ENCODE measurements at places on chromosomes 12 and 14. TPM values are rescaled to one million over a fixed set of nuclear protein-coding genes. Genes with fewer than 3 reads are reported as not detected.

DNA sequence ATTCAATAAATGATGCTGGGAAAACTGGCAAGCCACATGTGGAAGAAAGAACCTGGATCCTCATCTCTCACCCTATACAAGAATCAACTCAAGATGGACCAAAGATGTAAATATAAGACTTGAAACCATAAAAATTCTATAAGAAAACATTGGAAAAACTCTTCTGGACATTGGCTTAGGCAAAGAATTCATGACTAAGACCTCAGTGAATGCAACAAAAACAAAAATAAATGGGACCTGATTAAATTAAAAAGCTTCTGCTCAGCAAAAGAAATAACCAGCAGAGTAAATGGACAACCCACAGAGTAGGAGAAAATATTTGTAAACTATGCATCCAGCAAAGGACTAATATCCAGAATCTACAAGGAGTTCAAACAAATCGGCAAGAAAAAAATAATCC, 24.6 kb downstream of the ATG2B start:
- DNase-seq, result no peak

GRCh38 chr14:34693228-34693939, 21.0 kb downstream of the CFL2 start:
- DNase-seq, result peak; percentile 43

DNA sequence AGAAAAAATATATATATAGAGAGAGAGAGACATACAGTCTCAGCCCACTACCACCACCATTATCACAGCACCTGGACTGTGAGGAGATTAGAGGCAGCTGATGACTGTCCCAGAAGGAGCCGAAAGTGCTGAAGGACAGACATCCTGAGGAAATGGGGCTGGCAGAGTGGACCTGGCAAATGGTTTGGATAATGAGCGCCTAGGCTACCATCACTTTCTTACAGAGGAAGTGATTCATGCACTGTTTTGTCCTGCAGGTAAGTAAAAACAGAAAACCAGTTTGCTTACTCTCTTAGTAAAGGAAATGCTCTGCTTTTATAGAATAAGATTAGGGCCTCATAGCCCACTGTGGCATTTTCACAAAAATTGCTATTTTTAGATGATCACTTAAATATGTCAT, 28.6 kb upstream of the DNM1L start:
- no peak for DNase-seq

DNA sequence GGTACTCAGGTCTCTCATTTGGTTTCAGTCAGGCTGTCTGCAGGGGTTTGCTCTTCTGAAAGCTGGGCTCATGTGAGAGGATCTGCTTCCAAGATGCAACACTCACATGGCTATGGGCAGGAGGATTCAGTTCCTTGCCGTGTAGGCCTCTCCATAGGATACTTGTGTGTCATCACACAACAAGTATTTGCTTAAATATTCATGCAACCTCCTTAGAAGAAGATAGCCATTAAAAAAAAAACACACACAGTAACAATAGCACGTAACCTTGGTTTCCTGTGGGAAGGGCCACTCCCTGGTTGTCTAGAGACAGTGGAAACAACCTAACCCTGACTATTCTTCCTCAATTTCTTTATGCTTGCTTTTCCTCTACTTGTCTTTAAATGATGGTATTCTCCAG, 31.8 kb upstream of the CLEC4E start:
- no peak for DNase-seq

DNA sequence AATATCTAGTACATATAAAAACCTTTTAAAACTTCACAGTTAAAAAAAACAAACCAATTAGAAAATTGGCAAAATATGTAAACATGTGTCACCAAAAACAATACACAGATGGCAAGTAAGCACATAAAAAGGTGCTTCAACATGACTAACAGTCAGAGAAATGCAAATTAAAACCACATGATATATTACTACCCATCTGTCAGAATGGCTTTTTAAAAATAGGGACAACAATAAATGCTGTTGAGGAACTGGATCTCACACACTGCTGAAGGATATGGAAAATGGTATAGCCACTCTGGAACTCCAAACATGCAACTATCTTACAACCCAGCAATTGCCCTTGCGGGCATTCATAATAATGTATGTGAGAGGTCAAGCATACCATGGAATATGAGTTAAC, 1153.6 kb downstream of the FLRT2 start:
- no peak for DNase-seq

DNA sequence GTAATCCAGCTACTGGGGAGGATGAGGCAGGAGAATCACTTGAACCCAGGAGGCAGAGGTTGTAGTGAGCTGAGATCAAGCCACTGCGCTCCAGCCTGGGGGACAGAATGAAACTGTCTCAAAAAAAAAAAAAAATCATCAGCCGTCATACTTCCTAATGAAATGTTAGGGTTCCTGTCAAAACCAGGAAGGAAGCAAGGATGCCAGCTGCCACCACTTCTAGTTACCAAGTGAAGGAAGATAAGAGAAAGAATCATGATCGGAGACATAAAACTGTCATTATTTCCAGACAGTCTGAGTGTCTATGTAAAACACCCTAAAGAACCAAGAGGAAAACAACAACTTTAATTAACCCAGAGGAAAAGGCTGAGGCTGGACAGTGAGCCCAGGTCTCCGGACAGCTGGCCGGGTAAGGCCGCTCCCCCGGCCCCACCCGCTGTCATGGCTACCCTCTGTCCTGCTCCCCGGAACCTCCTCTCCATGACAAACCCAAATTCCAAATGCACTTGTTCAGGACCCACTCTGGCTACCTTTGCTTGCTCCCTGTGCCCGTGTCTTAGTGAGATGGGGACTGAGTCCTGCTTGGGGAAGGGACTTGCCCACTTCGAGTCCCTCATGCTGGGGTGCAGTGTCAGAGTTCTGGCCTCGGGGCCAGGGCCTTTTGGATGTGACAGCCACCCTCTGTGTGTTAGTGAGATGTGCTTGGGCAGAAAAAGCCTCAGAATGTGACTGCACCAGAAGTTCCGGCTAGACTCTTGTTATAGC, 29.0 kb downstream of the SLC6A12 start:
- DNase-seq, result no peak

- DNase-seq, result no peak
Observed at GRCh38 chr12:82593143-82593542, 93.6 kb upstream of the TMTC2 start.

ABHD4 gene
- 13.0 TPM for total RNA-seq

DNA sequence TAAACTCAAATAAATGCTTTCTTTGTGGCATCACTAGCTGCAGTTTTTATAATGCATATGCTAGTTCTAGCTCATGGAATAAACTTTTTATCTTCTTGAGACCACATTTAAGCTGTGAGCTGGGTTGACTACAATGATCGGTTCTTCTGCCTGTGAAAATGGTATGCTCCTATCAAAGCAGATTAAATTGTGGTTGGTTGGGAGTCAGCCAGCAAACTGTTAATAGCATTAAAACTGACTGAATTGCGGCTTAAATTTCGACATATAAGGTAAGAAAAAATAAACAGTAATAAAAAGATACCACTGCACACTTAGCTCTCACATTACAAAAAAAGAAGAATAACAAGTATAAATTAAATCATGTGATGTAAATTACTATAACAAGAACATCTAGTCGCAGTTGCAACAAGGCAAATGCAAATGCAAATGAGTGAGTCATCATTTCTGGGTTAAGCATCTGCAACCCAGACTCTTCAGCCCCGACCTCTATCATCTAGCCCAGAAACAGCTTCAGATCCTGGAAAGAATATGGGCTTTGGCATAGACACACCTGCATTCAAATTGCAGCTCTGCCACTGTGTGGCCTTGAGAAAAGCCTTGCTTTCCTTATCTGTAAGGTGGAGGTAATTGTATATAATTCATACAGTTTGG, 19.8 kb upstream of the DHRS7 start:
- no peak for DNase-seq

LPAR5 gene
- total RNA-seq, result 20.9 TPM

DNA sequence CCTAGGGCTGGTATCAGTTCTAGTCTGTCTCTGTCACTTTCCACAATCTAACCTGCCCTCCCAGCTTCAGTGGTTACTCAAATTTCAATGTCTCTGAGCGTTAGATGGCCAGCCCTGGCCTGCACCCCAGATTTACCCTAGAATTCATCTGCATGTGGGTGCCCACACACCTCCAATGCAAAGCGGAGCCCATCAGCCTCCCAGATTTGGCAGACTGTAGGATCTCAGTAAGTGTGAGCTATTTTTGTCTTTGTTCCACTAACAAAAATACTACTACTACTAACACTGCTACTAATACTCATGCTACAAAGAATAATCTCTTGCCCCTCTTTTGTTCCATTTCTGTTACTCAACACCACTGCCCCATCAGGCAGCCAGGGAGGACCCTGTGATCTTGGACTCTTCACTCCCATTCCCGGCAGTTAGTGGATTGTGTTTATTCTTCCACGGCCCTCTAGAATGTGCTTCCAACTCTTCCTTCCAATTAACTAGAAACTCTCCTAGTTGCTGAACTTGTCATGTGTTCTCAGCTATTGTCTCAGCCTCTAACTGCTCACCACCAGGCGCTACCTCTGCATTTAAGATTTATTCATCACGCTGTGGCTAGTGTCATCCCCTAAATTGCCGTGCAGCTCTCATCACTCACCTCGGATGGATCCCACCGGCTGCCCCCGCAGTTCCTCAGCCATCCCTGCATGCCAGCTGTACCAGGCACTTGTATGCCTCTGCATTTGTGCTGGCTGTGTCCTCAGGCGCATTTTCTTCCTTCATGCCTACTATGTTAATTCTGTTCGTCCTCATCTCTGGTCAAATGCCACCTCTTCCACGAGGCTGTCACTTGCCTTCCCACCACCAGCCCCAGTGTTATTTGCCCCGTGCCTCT, 150.6 kb upstream of the HIF1A start:
- DNase-seq, result no peak

DNA sequence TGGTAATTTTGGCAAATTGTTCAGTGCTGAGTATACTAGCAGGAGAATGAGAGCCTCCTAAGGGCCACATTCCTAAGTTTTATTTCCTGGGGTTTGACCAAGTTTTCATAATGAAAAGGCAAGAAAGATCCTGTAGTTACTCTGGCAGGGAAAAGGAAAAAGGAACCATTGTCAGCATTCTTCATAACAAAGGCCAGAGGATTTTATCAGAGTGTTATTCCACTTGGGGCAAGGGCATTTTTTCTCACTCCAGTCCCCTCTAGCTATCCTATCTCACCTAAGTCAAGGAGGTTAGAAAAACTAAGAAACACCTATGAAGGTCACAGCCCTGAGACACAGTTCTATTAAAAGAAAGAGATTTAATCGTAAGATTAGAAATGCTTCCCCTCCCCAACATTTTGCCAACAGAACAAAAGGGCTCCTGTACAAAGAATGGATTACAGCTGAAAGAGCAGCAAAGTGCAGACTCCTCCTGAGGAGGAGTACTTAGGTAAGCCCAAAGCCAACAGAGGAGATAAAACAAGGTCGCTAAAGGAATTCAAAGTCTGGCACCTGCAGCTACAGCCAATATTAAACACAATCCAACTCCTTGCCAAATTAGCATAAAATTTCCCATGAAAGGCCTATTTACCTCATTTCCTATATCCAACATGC, 162.4 kb downstream of the GALC start:
- DNase-seq, result no peak

MMP14 gene
- 4.9 TPM for total RNA-seq

LRIG3 gene
- not detected for total RNA-seq

GRCh38 chr14:103121846-103122584, 1.2 kb upstream of the TNFAIP2 start:
- DNase-seq, result no peak

TAS2R42 gene
- not detected for total RNA-seq

- no peak for DNase-seq
Observed at GRCh38 chr14:72416892-72417291, 477.0 kb downstream of the DPF3 start.

GRCh38 chr12:6935371-6936193, 7.8 kb downstream of the ATN1 start:
- no peak for DNase-seq

SMIM41 gene
- not detected for total RNA-seq

GCN1 gene
- total RNA-seq, result 110 TPM

DNA sequence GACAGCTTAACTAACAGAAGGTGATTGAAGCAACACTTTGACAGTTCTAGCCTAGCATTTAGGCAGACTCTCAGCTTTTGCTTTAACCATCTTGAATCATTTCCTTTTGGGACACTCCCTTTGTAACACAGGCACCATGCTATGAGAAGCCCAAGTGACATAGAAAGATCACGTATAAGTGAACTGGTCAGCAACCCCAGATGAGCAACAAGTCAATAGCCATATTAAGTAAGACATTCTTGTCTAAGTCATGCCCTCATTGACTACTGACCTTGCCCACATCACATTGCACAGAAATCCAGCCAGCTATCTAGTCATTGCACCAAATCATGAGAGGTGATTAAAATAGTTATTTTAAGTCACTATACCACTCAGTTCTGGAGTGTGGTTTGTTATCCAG, 476.8 kb downstream of the TRHDE start:
- no peak for DNase-seq

GRCh38 chr12:69240631-69240995, 1.2 kb downstream of the CPSF6 start:
- no peak for DNase-seq

GRCh38 chr14:68283378-68284123, 464.0 kb downstream of the RAD51B start:
- peak; percentile 70 for DNase-seq

GRCh38 chr14:24160499-24160849, 591 bp upstream of the IRF9 start:
- no peak for DNase-seq
